Mononuclear cell (primary cell): ENCODE measurements at places on chromosomes 6 and 20. TPM values are rescaled to one million over a fixed set of nuclear protein-coding genes. Genes with fewer than 3 reads are reported as not detected.

Gene NKX2-2
- not detected for total RNA-seq

Gene DEFB124
- not detected for total RNA-seq

Gene MATN4
- not detected for total RNA-seq

Gene PRDM13
- total RNA-seq: under 0.01 TPM

Gene ELOVL2
- not detected for total RNA-seq

Gene C20orf202
- not detected for total RNA-seq

Gene ID4
- total RNA-seq: not detected

Gene ADAM33
- under 0.01 TPM for total RNA-seq

Gene TOP1
- 26.2 TPM for total RNA-seq

Gene ASIP
- total RNA-seq: 1.3 TPM

Gene C6orf58
- total RNA-seq: not detected

Gene C6orf120
- 25.7 TPM for total RNA-seq

Gene MAS1
- 0.10 TPM for total RNA-seq

Gene SENP6
- total RNA-seq: 135 TPM

Gene PNLDC1
- total RNA-seq: 0.10 TPM

Gene NHSL1
- 0.63 TPM for total RNA-seq

Gene ADGRB3
- 0.10 TPM for total RNA-seq

Gene NKX2-4
- not detected for total RNA-seq

Gene ATP6V1G2
- 0.73 TPM for total RNA-seq

Gene TREML1
- 41.7 TPM for total RNA-seq

Gene MTFR2
- 3.9 TPM for total RNA-seq
